ENCODE measurements at places on chromosomes 2 and 18. TPM values are rescaled to one million over a fixed set of nuclear protein-coding genes. Genes with fewer than 3 reads are reported as not detected.

CFLAR gene
- total RNA-seq = 340 TPM

HOXD12 gene
- not detected for total RNA-seq

GRB14 gene
- total RNA-seq = not detected

HS6ST1 gene
- total RNA-seq = 28.2 TPM

SLC4A3 gene
- 0.05 TPM for total RNA-seq
